Left ventricle myocardium inferior (tissue), 1 donor: ENCODE measurements at places on chromosomes 16 and 17. TPM values are rescaled to one million over a fixed set of nuclear protein-coding genes. Genes with fewer than 3 reads are reported as not detected.

The KRT12 gene
- total RNA-seq = not detected

DNA sequence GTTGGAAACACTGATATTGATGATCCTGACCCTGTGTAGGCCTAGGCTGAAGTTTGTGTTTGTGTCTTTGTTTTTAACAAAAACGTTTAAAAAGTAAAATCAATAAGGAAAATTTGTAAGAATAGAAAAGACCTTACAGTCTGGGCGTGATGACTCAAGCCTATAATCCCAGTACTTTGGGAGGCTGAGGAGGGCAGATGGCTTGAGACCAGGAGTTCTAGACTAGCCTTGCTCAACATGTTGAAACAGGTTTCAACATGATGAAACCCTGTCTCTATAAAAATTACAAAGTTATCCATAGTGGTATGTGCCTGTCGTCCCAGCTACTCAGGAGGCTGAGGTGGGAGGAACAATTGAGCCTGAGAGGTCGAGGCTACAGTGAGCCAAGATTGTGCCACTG, 18.3 kb upstream of the TOM1L1 start:
- no peaks in the 10 kb centered on the region for H3K4me1 ChIP-seq
- H3K27me3 ChIP-seq = no peaks in the 10 kb centered on the region
- no peak overlapping the region for H3K4me3 ChIP-seq
- DNase-seq = no peak
- H3K27ac ChIP-seq = no peak overlapping the region

- H3K27ac ChIP-seq = peak overlapping the region; percentile 67
- H3K4me3 ChIP-seq = no peak overlapping the region
- H3K27me3 ChIP-seq = no peaks in the 10 kb centered on the region
- peaks cover 40% of the 10 kb centered on the region for H3K36me3 ChIP-seq
- H3K4me1 ChIP-seq = peaks cover 48% of the 10 kb centered on the region
Measured at GRCh38 chr16:1723450-1724147, 17.6 kb downstream of the MAPK8IP3 start.

GRCh38 chr17:19708431-19709175, 7.8 kb downstream of the SLC47A2 start:
- no peak overlapping the region for H3K4me3 ChIP-seq
- H3K36me3 ChIP-seq = no peaks in the 10 kb centered on the region
- no peak for DNase-seq
- H3K4me1 ChIP-seq = peaks cover 17% of the 10 kb centered on the region
- H3K27ac ChIP-seq = no peak overlapping the region
- no peaks in the 10 kb centered on the region for H3K27me3 ChIP-seq

DNA sequence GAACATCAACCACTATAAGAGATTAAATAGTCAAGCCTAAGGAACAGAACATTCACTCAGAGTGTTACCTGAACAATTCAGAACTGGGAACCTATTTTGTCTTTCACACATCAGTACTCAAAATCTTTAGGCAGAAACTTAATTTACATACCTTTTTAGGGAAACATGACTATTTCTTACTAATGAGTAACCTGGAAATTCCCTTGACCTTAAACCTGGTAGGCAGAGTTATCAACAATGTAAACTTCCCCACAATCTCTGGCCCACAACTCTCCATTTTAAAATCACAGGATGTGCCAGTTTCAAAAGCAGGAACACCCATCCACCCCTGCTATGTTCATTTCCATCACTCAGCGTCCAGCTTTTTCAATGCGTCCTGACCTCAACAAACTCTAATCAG, 132.9 kb upstream of the ANKFN1 start:
- DNase-seq = no peak
- H3K4me3 ChIP-seq = no peak overlapping the region
- no peak overlapping the region for H3K27ac ChIP-seq
- H3K27me3 ChIP-seq = peaks cover 17% of the 10 kb centered on the region
- H3K36me3 ChIP-seq = no peaks in the 10 kb centered on the region
